Tibial artery (tissue), 4 donors: ENCODE measurements at places on chromosomes 11 and 22.

GRCh38 chr11:2567026-2567671, 122.3 kb downstream of the KCNQ1 start:
- peak; percentile 39 for DNase-seq

DNA sequence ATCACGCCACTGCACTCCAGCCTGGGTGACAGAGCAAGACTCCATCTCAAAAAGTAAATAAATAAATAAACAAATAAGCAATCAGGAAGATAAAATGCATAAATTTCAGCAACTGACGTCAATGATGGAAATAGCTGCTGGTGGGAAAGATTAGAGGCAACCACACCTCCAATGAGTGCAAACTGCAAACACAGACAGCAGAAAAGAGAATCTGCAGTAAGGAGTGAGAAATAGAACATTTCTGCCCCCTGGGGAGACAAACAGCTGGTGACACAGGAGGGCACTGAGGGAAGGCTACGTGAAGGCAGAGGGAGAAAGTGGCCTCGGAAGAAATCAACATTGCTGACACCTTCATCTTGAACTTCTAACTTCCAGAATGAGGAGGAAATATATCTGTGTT, 6.5 kb downstream of the PI4KA start:
- no peak for DNase-seq

DNA sequence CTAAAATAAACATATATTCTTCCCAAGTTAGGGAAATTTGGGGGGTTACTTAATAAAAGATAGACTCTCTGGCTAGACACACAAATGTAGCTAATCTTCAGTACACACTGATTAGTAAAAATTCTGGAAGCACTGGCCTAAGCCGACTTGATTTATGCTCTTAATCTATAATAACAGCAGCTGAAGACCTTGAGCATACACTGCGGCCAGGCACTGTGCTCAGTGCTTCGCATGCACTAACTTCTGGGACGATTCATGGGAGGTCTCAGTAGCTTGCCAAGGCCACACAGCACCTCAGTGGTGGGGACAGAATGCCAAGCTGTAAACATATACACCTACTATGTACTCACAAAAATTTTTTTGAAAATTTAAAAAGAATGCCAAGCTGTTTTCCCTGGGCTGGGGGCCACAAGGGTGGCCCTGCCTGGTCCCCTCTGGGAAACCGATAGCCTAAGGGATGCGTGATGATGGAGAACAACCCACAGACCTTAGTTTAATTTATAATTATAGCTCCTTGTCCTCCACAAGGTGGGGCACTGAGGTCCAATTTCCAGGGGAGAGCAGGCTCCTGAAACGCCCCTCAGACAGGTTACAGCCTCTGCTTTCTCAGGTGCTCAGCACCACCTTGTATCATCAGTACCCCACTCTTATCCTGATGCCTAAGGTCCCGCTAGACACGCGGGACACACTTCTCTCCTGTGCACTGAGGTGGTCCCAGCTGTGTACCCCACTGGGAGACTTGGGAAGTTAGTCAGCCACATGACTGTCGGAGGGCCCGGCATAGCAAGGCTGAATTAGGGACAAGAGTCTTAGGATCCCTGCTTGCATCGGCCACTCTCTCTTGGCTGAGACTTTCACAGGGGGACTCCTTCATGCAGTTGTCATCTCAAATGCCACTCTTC, 20.1 kb downstream of the SERPIND1 start:
- DNase-seq: no peak

- no peak for DNase-seq
These were observed 430.5 kb upstream of the FAT3 start for GRCh38 chr11:91794146-91794545.

GRCh38 chr11:124075841-124076651, 34.9 kb upstream of the OR10G7 start:
- no peak for DNase-seq

DNA sequence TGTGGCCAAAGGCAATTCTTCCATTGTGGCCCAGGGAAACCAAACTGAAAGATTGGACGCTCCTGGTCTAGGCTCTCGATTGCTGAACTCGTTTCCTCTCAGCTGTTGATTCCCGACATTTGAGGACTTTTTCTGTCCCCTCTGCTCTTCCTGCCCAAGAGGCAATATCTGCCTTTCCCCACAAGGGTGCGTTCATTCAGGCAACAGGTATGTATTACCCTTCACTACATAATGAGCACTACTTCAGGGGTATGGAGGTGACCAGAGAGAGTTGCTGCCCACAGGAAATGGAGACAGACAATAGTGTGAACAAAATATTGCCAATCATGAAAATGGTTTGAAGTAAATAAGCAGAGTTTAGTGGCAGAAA, 8.2 kb downstream of the PTH start:
- no peak for DNase-seq

DNA sequence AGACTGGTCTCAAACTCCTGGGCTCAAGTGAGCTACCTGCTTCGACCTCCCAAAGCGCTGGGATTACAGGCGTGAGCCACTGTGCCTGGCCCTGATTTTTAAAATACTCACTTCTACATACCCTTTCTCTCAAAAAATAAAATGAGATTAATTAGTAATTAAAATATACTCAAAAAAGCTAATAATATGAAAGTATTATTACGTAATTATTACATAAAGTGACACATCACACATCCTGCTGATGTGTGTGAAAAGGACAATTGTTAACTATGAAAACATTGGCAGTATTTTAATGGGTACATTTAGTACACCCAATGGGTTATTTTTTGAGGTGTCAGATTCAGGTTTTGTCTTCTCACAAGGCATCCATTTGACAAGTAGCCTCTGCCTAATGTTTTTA, 21.4 kb upstream of the MICAL3 start:
- no peak for DNase-seq

DNA sequence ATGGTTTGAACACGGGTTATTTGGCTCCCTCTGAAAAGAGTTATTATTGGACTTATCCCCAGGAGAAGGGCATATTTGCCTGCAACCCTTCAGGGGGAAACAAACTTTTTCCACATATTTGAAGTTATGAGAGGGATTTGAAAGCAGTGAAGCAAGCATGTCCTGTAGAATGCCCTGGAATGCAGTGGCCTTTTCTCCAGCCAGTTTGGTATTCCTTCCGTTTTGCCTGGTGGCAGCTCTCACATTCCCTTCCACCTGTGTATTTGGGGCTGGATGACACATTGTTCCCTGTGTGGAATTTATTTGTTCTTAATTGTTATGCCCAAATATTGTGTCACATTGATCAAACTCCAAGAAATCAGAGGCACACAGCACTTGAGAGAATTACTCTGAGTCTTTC, 59.0 kb downstream of the OSBP2 start:
- DNase-seq: no peak

GRCh38 chr11:124865902-124866851, 945 bp downstream of the ROBO3 start:
- no peak for DNase-seq

DNA sequence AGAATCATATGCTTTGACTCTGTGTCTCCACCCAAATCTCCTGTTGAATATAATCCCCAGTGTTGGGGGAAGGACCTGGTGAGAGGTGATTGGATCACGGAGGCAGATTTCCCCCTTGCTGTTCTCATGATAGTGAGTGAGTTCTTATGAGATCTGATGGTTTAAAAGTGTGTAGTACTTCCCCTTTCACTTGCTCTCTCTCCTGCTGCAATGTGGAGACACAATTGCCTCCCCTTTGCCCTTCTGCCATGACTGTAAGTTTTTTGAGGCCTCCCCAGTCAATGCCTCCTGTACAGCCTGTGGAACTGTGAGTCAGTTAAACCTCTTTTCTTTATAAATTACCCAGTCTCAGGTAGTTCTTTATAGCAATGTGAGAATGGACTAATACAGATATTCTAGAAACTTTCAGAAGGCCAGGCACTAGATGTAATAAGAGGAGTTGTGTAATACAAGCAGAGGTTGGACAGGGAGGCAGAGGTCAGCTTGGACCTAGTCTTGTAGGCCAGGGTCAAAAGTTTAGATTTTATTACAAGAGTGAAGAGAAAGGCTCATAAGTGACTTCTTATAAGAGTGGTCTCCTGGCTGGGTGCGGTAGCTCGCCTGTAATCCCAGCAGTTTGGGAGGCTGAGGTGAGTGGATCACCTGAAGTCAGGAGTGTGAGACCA, 9.3 kb upstream of the SERPING1 start:
- no peak for DNase-seq

GRCh38 chr11:88398372-88398771, 60.8 kb upstream of the CTSC start:
- no peak for DNase-seq

- no peak for DNase-seq
These were observed 9.0 kb downstream of the PATZ1 start for GRCh38 chr22:31337178-31337577.

GRCh38 chr11:10265936-10266335, 28.1 kb downstream of the SBF2 start:
- DNase-seq: no peak

DNA sequence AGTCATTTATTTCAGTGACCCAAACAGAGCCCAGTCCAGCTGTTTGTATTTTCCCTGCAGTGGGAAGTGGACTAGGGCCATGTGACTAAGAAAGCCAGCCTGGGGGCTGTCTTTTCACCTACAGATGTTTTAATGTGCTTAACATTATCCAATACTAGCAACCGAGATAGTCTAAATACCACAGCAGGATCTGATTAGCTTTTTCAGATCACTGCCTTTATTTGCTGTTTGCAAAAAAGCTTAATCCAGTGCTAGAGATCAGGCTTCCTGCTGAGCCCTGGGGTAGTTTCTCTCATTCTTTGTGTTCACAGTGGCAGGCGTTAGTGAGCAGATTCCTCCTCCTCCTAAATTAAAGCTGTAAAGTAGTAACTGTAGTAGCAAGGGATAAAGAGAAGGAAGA, 35.0 kb downstream of the ZC3H12C start:
- DNase-seq: no peak

DNA sequence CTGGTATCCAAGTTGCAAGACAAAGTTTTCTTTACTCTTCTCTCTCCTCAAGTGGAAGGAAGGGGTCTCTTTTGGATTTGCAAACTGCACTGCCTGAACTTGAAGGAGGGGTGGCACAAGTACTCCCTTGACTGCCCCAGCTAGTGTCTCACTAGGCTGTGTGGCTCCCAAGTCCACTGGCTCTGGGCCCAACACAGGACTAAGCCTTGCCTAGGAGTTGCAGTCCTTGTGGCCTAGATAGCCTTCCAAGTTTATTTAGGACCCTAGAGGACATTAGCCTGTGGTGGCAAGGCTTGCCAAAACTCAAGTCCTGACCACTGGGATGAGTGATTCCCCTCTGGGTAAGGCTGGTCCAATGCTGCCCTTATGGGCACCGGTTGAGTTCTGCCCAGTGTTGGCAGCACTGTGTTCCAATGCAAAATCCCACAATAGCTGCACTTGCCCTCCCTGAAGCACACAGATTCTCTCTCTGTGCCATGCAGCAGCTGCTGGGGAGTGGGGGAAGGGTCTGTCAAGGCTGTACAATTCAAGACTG, 10.2 kb upstream of the WEE1 start:
- no peak for DNase-seq

- DNase-seq: no peak
These were observed 1099.9 kb downstream of the TBC1D22A start for GRCh38 chr22:47862394-47862793.

DNA sequence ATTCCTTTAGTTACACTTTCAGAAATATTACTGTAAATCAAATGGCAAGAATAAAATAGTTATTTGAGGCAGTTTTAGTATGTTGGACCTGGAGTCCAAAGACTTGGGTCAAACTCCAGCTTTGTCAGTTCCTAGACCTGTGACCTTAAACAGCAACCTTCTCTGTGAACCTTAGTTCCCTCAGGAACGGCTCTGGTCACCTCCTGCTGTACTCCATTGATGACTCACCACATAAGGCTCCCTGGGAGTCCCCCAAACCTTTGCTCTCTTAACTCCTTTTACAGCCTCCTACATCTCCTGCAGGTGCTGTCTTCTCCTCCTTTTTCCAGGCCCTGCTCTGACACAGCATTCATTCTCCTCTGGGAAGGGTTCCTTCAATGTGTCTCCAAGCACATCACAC, 29.1 kb downstream of the LIMK2 start:
- DNase-seq: no peak

DNA sequence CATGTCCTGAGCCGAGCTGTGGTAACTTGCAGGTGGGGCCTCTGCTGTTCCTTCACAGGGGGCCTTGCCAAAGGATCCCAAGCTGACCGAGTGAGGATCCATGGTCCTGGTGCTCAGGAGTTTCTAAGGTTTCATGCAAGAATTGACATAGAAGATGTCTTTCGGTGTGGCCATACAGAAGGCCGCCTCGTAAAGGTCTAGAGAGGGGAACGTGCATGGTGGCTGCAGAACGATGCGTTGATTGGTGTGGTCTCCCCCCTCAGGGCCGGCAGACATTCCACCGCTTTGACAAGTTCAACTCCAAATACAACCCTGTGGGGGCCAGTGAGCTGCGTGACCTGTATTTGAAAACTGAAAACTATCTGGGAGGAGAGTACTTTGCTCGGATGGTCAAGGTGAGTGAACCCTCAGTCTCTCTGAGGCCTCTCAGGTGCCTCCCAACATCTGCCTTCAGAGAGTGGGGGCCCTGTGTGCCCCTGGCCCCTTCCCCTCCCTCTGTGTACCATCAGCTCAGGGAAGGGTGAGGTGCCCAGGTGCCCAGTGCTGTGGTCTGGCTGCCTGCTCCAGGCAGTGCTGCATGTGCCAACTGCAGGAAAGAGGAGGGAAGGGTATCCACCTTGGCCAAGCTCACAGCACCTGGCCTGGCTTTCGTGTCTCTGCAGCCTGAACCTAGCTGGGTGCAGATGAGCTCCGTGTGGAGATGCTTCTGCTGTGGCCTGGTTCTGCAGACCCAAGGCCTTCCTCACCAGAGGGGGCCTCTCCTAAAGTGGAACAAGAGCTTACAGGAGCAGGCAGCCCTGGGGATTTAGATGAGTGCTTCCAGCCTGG, 39.8 kb downstream of the AMPD3 start:
- DNase-seq: peak; percentile 57

GRCh38 chr22:34390400-34390799, 470.1 kb upstream of the LARGE1 start:
- no peak for DNase-seq

- DNase-seq: no peak
These were observed 852 bp downstream of the TRAF6 start for GRCh38 chr11:36509201-36509639.

DNA sequence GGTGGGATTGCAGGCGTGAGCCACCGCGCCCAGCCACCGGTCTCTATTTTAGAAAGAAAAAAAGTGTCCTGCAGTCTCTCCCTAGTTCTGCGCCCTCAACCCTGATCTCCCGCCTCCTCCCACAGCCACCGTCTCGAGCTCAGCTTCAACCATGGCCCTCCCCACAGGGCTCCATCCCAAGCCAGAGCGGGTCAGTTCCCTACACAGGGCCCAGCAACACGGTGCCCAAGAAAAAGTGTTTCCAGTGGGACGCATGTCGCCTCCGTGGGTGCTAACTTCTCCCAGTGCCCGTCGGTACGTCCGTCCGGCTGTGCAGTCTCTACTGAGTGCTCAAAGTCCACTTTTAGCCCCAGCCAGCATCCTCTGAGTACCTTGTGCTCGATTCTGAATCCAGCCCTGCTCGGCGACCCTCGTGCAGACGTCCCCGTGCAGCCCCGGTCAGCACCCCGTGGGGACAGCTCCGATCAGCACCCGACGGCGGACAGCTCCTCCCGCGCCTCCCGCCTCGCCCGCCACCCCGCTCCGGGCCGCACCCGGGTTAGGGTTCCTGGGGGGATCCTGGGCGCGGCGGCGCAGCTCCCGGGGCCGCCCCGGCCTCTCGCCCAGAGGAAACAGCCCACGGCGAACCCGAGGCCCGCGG, 657 bp upstream of the MAPK8IP2 start:
- peak; percentile 27 for DNase-seq

- DNase-seq: no peak
These were observed 309.4 kb upstream of the ZC3H12C start for GRCh38 chr11:109783840-109784239.
